ENCODE measurements at places on chromosomes 7 and 10. TPM values are rescaled to one million over a fixed set of nuclear protein-coding genes. Genes with fewer than 3 reads are reported as not detected.

DNA sequence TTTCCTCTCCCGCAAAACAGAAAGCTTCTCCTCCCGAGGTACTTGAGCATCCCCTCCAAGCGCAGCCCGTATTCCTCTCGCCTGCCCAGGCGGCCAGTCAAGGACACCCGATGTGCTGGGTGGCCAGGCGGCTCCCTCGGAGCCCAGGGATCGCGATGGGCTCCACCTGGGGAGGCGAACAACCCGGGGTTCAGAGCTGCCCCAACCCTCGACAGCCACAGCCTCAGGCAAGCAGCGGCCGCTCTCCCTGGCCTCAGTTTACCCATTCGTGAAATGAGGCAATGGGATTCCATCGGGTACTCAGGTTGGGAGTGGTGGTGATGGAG is 147.4 kb downstream of the CYP26A1 start:
- no peak for DNase-seq

The ASAH2 gene
- 1.8 TPM for total RNA-seq

The ALOX5 gene
- total RNA-seq: 181 TPM

The ANKRD30A gene
- total RNA-seq: not detected

DNA sequence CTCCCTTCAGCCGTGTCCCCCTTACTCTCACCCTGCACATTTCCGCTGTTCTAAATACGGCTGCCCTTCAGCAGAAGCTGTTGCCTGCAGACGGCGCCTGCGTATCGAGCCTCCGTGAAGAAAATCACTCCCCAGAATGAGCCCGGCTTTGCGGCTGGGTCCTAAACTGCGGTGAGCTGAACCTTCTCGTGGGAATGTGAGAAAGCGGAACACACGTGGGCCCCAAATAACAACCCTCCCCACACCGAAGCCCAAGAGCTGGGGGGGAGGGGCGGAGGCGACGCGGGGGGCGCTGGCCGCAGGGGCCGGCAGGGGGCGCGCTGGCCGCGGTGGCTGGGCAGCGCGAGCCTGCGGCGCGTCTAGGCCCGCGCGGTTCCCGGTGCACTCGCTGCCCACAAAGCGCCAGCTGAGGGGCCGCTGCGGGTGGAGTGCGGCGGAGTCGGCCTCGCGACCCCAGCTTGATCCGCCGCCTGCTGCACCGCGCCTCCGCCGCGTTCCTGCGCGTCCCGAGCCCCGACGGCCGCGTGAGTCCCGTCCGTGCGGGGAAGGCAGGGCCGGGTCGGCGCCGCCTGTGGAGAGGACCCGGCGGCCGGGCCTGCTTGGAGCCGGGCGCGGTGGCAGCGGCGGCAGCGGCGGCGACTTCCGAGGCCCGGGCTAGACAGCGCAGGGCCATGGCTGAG is at the start of gene ZNF398:
Gene ZNF398, plus strand, starts transcription at position 382 of the 680 bp plus-strand sequence. Its CDS starts 290 bp downstream, at position 672.
- peak; percentile 87 for DNase-seq

DNA sequence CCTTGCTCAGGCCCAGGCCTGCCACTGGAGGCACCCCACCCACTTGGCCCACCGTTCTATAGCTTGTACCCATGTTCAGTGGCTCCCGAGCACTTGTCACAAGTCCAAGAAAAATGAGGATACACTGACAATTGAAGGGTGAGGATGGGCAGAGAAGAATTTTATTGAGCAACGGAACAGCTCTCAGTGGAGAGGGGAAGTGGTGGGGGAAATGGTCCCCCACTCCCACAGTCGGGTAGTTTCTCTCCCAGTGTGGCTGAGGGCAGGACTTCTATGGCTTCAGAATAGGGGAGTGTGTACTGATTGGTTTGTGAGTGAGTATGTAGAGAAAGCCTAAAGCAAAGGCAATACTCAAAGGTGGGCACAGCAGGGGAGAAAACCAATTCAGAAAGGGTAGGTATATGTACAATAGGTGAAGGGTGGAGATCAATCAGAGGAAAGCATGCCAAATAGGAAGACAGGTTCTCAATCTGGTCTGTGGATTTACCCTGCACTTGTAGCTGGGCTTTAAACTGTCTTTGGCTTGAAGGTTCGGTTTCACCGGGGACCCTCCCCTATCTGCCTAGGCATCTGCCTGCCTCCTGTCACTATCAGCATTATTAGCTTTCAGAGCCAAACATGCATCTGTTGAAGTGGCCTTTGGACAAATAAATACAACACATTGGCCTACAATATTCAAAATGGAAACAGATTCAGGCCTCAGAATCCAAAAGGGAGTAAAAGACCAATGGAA is 8.9 kb upstream of the TSPAN13 start:
- no peak for DNase-seq

DNA sequence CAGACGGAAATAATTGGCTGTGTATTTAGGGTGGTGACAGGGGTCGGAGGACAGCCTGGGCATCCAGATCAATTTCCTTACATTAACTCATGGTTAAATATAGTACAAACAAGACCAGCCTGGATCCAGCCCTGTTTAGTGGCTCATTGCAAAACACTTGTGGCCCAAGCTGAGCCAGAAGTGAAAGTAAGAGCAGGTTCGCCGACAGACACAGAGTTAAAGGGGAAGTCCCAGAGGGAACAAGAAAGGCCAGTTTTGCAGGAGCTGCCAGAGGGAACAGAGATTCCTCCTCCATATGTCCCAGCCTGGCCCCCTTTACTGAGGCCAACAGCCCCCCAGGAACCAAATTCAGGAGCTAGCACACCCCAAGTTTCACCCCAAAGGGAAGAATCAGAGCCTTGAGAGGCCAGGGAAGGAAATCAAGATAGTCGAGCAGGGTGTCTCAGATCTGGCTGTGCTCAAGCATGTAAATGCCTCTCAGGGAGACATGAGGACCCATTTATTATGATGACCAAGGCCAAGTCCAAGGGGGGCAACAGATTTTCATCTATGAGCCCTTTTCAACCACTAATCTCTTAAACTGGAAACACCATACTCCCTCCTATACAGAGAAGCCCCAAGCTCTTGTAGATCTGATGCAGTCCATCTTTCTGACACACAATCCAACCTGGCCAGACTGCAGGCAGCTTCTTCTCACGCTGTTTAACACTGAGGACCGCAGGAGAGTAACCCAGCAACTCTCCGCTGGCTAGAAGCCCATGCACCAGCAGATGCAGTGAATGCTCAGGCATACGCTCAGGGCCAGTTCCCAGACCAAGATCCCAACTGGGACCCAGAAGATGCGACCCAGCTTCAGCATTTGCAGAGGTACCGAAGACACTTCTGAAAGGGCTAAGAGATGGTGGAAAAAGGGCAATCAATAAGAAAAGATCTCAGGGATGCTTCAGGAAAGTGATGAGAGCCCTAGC is 15.9 kb upstream of the ADCK2 start:
- no peak for DNase-seq

DNA sequence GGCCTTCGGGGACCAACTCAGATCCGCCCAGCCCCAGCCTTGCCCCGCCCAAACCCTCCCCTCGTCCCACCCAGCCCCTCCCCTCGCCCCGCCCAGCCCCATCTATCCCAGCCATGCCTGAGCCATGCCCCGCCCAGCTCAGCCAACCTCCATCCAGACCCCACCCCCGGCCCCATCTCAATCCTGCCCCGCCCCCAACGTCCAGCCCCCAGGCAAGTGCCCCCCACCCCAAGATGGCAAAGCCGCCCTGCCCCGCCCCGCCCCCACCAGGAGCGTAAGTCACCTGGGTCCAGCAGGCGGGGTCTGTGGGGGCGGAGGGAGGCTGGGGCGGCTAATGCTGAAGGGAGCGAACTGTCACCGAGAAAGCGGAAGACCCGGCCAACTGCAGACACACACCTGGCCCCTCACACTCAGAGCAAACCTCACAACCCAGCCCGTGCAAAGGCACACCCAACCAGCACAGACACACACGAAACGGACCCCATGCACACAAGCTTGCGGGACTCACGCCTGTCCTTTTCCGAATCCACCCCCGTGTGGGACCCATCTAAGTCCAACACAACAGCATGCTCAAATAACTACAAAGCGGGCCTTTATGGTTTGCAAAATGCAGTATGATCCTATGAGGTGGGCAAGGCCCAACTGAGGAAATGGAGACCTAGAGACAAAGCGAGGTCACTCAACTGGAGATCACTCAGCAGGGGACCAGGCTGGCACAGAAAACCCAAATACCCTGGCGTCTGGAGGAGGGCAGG is 11.5 kb upstream of the OGA start:
- peak; percentile 73 for DNase-seq

DNA sequence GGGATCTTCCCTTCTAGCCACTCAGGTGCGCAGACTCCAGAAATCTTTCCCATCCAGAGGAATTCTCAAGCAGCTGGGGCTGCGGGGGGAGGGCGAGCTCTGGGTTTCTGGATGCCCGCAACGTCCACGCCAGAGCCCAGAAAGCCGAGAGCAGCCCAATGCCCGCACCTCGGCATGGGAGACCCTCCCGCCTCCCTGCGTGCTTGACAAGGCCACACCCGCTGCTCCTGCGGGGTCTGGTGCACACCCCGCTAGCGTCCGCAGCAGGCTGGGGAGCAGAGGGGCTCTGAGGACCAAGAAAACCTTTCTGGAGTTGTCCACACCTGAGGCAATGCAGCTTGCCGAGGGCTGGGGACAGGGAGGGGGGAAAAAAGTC is 66.2 kb downstream of the SLC29A4 start:
- no peak for DNase-seq

- no peak for DNase-seq
Measured at GRCh38 chr7:136342251-136342650, 365.1 kb upstream of the MTPN start.

- DNase-seq: no peak
Measured at GRCh38 chr10:44478876-44479705, 94.2 kb upstream of the CXCL12 start.

DNA sequence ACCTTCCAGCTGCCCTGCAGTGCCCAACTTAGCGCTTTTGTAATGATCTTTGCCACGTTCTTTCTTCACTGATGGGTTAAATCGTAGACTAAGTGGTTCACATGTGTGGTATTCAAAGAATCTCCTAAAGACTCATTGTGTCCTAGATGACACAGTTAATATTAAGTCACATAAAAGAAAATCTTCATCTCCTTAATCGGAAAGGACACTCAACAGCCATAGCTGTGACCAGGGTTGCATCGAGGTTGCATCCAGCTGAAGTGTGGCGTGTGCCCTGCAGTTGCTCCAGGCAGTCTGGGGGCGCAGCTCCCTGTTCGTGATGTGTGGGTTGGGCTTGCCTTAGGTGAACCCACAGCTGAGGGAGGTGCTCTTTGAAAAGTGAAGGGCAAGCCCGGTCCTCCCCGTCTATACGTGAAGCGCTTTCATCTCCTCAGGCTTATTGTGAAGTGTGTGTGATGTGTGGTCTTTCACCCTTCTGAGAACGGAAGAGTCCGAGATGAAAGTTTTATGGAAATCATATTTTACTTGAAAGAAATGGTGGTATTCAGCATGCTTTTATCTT is 122.7 kb downstream of the TRRAP start:
- no peak for DNase-seq

The ENTPD7 gene
- 6.2 TPM for total RNA-seq

DNA sequence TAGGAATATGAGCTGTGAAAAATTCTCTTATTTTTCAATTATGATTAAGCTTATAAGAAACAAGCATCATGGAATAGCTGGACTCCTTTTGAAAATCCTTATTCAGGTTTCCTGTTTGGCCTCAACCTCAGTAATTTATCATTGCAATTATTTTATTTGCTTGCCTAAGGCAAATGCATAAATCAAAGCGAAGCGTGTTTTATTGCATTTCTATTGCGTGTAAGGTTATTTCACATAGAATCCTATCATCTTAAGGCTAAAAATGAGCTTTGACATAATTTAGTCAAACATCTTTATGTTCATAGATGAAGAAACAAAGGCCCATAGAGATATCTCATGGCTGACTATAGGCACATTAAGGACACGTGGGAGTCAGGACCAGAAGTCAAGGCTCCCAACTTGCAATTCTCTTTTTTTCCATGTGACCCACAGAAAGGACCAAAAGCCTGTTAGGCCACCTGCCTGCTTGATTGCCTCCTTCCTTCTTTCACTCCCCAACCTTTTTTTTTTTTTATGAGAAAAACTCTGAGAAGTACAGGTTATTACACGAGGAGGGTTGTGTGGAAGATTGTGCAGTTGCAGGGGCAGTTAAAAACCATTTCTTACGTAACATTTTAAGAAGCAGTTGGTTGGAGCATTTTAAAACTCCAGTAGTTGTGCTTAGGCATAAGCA is 261.0 kb downstream of the HDAC9 start:
- DNase-seq: no peak

DNA sequence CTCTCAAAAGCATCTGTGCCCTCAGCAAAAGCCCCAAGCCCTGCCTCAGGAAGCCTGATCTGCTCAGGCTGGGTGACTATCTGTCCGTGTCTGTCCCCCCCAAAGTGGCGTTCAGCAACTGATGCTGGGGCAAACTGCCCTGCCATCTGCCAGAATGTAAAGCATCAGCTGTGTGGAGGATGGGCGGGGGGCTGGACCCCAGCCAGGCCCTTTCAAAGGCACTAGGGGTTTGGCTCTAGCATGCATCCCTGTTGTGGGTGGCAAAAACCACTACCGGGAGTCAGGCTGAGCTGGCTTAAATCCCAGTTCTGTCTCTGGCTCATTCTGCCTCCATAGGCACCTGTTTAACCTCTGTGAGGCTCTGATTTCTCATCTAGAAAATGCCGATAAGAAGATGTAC is 35.5 kb downstream of the GPRIN2 start:
- DNase-seq: no peak

The KNDC1 gene
- total RNA-seq: 0.09 TPM

DNA sequence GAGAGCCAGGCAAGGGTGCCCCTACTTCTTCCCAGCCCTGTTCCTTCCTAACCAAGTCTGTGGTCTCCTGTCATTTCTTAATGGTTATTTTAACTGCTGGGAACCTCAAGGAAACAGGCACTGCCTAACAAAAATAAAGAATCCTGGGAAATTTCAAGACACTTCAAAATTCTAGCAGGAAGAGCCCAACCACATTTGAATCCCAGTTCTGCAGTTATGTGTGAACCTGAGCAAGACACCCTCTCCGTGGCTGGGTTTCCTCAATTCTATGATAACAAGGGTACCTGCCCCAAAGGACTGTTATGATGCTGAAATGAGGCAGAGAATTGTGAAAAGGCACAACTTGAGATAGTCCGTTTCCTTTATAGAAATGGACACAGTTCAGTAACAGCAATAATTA is 36.2 kb upstream of the DUSP5 start:
- DNase-seq: no peak

The CPN1 gene
- not detected for total RNA-seq

The AKR1D1 gene
- total RNA-seq: not detected

GRCh38 chr7:85177316-85177715 is 9.5 kb downstream of the SEMA3D start:
- DNase-seq: no peak

- no peak for DNase-seq
Measured at GRCh38 chr7:42511027-42511426, 274.0 kb upstream of the GLI3 start.

GRCh38 chr7:7979558-7979957 is 11.0 kb downstream of the GLCCI1 start:
- DNase-seq: no peak

The AGBL3 gene
- total RNA-seq: 6.1 TPM

DNA sequence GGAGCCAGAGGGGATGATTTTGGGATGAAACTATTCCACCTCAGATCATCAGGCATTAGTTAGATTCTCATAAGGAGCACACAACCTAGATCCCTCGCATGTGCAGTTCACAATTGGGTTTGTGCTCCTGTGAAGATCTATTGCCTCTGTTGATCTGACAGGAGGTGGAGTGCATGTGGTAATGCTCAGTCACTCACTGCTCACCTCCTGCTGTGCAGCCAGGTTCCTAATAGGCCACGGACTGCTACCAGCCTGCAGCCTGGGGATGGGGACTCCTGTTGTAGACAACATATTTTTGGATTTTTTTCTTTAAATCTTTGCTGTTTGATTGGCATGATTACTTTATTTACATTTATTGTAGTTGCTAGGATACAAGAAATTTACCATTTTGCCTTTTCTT is 765.0 kb downstream of the INHBA start:
- DNase-seq: no peak

GRCh38 chr7:151124481-151124880 is 38.2 kb downstream of the AGAP3 start:
- DNase-seq: no peak

The CHN2 gene
- total RNA-seq: 1.1 TPM
